ENCODE measurements at places on chromosomes 13 and 19. TPM values are rescaled to one million over a fixed set of nuclear protein-coding genes. Genes with fewer than 3 reads are reported as not detected.
A peak's percentile ranks its signal among the peaks of the same experiment; 100 is the strongest.

- no peak for DNase-seq
These were observed 52.2 kb downstream of the SPATA13 start for GRCh38 chr13:24212674-24213073.

The CD209 gene
- total RNA-seq = 0.82 TPM

The DDX39A gene
- total RNA-seq = 29.8 TPM

DNA sequence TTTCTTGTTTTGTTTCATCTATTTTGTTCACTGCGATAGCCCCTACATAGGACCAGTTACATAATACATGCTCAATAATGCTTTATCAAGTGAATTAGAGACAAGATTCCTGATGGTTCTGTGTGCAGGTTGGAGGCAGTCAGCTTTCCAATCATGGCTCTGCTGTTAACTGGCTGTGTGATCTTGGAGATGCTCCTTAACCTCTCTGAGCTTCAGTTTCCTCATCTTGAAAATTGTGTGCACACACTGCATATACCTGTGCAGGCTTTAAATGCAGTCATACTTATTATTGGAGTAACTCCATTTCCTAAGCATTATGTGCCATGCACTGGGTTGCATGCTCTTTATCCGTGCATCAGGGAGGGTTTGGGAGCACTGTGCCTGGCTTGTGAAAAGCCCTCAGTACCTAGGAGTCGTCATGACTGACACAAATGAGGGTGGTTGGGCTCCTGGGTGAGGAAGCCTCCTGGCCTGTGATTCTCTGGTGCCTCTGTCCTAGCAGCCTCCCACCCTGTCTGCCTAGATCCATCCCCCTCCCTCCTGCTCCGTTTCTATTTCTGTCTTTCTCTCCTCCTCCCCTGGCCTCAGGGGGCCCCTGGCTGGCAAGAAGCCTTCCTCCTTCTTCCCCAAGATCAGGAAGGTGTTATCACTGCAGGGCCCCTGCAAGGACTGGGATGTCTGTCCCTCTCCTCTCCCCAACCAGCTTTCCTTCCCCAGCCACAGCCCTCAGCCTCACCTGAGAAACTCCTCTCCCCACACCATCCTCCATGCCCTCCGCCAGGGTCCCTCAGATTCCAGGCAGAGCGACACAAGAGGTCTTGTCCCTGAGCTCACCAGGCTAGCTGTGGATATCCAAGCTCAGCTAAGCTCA is 8.7 kb downstream of the IFNL1 start:
- DNase-seq = no peak

- DNase-seq = no peak
These were observed 169.2 kb upstream of the TSHZ3 start for GRCh38 chr19:31518216-31519020.

DNA sequence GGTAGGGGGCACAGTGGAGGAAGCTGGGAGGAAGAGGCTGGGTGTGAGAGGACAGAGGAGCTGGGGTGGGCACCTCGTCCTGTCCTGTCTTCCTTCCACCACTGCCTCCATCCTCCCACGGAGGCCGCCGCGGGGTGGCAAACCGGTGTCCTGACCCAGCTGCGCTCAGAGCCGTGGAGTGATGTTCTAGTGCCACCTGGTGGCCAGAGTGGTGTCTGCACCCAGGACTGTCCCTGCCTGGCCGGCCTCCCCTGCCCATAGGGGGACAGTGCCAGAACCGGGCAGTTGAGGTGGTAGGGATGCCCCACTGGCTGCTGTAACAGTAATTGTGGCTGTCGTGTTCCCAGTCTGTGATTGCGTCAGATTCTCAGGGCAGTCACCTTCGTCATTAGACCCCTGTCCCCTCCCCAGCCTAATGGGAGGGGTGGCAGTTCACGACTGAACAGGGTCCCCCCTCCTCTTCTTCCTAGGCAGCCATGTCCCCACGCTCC is 11.1 kb upstream of the ARRDC2 start:
- DNase-seq = peak; percentile 92

The ZNF585A gene
- 6.1 TPM for total RNA-seq

GRCh38 chr13:67161176-67161575 is 69.0 kb downstream of the PCDH9 start:
- DNase-seq = no peak

DNA sequence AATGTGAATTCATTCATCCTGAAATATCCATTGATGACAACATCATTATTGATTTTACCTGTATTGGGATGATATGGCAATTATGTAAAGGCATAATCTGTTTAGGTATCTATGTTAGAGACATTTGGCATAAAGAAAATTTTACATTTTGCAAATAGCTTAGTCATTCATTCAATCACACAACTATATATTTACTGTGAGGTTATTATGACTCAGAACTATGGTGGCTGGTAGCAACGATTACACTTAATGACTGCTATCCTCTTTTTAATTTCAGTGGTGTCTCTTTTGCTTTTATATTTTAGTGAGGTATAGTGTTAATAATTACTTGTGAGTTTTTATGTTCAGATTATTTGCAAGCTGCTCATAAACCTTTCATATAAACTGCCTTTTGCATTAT is 955.9 kb downstream of the SLITRK6 start:
- no peak for DNase-seq

- DNase-seq = no peak
These were observed 109.5 kb upstream of the MIR17HG start for GRCh38 chr13:91238036-91238435.

GRCh38 chr13:108176685-108177274 is 38.6 kb downstream of the LIG4 start:
- peak; percentile 9 for DNase-seq

- DNase-seq = no peak
These were observed 17.0 kb downstream of the KL start for GRCh38 chr13:33033051-33033812.

DNA sequence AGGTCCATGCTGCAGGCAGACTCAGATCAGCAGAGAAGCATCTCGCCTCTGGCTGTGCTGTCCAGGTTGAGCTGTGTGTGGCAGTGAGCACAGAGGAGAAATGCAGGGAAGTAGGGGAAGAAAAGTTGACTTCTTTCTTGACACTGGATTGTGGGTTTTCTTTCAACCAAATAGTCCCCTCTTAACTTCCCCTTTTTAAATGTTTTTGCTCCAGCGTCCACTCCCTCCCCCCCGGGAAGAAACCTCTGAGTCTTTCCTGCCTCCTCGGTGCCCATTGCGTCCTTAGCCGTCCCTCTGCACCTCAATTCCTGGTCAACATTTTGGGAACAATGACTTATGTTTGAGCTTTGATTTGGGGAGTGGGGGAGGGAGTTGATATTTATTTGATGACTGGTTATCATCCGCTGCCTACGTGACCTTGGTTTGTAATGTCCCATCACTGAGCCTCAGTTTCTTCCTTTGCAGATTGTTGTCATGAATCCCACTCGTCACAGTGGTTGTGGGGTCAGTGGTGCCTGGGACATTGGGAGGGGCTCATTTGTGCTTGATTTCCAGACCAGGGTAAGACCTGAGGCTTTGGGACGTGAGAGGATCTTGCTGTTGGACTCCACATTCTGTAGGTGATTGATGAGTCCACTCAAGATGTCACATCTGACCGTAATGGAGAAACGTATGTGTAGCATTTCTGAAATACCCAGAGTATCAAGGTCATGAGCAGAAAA is at the start of gene LILRB2:
LILRB2 (minus strand) TSS at position 104 of the 722 bp plus-strand sequence. CDS start 614 bp downstream, outside the sequence.
- DNase-seq = no peak

GRCh38 chr13:67489016-67489415 is 258.9 kb upstream of the PCDH9 start:
- DNase-seq = no peak

DNA sequence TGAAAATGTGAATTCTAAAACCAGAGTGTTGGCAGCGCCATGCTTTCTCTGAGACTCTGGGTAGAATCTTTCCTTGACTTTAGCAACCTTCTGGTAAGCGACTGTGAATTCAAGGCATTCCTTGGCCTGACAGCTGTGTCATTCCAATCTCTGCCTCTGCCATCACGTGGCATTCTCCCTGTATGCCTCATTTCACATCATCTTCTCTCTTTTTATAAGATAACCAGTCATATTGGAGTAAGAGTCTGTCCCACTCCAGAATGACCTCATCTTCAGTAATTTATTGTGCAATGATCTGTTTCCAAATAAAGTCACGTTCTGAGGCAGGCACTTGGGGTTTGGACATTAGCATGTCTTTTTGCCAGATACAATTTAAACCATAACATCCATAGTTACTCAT is 103.4 kb upstream of the POSTN start:
- DNase-seq = no peak

GRCh38 chr13:76865996-76866503 is 20.2 kb downstream of the KCTD12 start:
- DNase-seq = no peak

DNA sequence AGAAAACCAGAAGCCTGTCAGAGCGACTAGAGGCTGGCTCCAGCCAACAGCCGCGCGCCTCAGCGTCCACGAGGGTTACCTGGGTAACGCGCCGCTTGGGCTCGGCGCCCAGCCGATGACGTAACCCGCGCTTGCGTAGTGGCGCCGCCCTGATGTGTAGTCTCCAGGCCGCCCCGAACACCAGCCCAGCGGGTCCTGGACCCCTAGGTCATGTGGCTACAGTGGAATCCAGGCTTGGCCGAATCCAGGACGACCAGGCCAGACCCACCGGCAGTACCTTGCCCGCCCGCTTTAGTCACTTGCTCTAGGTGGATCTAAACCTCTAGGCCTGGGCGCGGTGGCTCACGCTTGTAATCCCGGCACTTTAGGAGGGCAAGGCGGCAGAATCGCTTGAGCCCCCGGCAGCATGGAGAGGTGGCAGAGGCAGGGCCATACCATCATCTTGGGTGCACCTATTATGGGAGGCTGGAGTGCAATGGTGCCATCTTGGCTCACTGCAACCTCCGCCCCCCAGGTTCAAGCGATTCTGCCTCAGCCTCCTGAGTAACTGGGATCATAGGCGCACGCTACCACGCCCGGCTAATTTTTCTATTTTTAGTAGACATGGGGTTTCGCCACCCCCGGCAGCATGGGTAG is 7.2 kb upstream of the ZNF606 start:
- peak; percentile 89 for DNase-seq

The TMEM59L gene
- 34.2 TPM for total RNA-seq

- no peak for DNase-seq
These were observed 1676.9 kb downstream of the PCDH9 start for GRCh38 chr13:65553096-65553727.

DNA sequence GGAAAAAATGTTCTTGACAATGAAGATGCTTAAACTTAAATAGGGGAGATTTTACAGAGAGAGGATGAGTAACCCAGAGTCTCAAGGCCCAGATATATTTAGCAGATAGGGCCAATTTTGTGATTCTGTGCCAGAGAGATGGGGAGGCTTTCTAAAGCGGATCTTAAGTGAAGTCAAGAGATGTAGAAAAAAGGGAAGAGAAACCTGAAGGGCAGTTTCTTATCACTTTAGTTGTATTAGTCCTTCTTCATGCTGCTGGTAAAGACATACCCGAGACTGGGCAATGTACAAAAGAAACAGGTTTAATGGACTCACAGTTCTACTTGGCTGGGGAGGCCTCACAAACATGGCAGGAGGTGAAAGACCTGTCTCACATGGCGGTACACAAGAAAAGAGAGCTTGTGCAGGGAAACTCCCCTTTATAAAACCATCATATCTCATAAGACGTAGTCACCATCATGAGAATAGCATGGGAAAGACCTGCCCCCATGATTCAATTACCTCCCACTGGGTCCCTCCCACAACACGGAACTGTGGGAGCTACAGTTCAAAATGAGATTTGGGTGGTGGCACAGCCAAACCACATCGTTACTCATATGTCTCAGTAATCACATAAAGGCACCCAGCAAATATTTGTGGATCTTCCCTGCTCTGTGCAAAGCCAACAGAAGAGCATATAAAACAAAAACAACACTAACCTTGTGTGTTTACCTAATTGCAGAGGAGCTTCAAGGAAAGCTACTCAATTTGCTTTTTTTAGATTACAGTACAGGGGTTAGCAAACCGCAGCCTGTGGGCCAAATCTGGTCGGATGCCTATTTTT is 102.6 kb upstream of the MYCBP2 start:
- DNase-seq = no peak

The ZNF787 gene
- total RNA-seq = 15.1 TPM
